ENCODE measurements at places on chromosomes 12 and 14.
A peak's percentile ranks its signal among the peaks of the same experiment; 100 is the strongest.

DNA sequence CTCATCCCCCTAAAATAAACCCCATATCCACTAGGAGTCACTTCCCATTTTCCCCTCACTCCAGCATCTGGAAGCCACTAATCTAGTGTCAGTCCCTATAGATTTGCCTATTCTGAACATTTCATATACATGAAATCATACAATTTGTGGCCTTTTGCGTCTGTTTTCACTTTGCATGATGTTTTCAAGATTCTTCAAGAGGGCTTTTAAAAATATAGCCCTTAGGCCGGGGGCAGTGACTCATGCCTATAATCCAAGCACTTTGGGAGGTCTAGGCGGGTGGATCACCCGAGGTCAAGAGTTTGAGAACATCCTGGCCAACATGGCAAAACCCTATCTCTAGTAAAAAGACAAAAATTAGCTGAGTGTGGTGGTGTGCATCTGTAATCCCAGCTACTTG, 104.7 kb downstream of the VEZT start:
- DNase-seq: no peak

DNA sequence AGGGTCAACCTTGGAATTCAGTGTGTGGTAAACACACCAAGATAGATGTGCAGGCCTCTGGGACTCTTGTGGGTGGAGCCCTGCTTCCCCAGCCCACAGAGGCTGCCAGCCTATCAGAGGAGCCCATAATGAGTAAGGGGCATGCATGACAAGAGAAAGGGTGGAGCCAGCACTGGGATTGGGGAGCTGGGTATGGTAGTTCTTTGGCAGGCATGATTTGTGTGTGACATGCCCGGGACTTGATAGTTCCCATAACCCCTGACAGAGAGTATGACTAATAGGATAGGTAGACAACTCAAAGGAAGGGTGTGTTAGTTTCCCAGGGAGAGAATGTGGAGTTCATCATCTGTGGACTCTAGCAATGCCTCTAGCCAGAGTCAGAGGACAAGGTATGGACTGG, 143.0 kb downstream of the EMP1 start:
- DNase-seq: no peak

GRCh38 chr12:76533331-76533730, 26.2 kb downstream of the OSBPL8 start:
- DNase-seq: no peak

- no peak for DNase-seq
These were observed 8.3 kb downstream of the MVK start for GRCh38 chr12:109581856-109582255.

DNA sequence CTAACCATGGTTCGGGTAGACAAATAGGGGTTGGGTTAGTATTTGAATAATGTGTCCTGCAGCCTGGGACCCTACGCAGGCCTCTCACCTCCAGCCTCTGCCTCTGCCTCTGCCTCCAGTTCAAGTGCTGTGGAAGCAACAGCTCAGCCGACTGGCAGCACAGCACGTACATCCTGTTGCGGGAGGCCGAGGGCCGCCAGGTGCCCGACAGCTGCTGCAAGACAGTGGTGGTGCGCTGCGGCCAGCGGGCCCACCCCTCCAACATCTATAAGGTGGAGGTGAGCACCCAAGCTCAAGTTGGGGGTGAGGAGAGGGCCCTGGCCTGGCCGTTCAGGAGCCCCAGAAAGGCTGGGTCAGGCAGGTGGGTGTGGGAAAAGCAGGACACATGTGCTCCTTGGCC, 55.9 kb downstream of the TSPAN11 start:
- no peak for DNase-seq

DNA sequence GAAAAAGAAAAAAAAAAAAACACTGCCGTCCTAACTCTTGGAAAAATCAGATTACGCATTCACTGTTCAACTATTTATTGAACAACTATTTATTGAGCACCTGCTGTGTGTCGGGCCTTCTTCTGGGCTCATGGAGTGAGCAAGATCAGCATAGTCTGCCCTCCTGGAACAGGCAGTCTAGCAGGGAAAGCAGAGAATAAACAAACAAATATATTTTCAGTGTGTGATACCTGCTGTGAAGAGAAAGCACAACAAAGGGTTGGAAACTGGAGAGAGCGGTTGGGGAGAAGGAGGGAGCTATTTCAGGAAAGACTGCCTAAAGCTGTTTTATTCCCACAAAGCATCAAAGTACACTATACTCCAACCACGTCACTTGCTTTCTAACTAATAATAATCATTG, 10.8 kb downstream of the PROX2 start:
- no peak for DNase-seq

- DNase-seq: no peak
These were observed 11.7 kb downstream of the PROX2 start for GRCh38 chr14:74864198-74864597.

GRCh38 chr12:114480337-114481199, 74.6 kb upstream of the TBX5 start:
- DNase-seq: no peak

DNA sequence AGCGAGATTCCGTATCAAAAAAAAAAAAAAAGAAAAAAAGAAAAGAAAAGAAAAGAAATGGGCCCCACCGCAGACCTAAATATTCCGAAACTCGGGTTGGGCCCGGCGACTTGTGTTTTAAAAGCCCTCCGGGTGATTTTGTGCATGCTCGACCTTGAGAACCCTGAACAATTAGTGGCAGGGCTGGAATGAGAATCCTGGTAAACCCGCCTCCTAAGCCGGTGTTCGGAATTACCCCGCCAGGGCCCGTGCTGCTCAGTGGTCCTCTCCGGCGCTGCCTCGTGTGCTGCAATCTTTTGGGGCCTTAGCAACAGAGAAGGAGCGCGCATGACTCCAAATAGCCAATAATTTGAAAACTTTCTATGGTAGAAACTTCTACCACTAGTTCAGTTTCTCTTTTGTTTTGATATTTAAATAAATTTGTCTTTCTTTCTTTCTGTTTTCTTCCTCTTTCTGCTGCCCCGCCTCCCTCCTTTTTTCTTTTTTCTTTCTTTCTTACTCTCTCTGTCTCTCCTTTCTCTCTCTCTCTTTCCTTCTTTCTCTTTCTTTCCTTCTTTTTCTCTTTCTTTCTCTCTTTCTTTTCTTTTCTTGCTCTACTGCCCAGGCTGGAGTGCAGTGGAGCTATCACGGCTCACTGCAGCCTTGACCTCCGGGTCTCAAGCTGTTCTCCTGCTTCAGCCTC, 1.5 kb upstream of the GALNT6 start:
- no peak for DNase-seq

GRCh38 chr12:127165567-127166392, 1101.2 kb upstream of the TMEM132C start:
- DNase-seq: peak; percentile 80

- no peak for DNase-seq
These were observed 69.1 kb downstream of the ASCL4 start for GRCh38 chr12:107843351-107844311.

- no peak for DNase-seq
These were observed 225.7 kb downstream of the TMTC2 start for GRCh38 chr12:82912406-82912805.

DNA sequence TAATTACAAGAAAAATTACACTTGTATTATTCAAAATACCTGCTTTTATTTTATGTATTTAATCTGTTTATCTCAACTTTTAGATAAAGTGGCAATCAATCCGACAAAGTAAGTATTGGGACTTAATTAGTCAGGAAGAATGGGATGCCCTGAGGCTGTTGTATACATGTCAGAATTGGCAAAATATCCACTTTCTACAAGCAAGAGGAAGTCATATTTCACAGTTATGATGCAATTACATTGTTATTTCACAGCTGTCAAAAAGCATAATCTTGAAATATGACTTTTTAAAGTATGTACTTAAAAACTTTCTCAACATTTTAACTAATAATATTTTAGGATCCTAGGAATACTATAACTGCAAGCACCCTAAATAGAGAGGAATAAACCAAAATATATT, 357.1 kb upstream of the MGAT4C start:
- no peak for DNase-seq

DNA sequence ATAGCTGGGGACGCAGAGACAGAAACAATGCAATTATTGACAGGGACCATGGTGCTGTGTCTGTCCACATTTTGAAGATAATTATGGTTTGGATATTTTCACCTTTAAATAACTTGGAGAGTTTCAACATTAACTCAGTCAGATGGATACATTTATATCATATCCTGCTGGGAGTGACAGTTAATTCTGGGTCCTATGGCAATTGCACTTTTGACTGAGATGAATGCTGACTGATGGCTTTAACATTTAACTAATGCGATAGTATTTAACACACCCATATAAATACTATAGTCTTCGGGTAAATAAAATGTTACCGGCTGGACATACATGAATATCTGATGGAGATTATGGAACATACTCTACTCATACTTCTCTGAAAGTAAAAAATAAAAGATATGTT, 118.3 kb downstream of the LRRK2 start:
- DNase-seq: no peak

GRCh38 chr12:57216014-57216911, at the start of gene NXPH4:
Gene NXPH4, plus strand, starts transcription at chr12:57216794. Its CDS starts 176 bp downstream, at chr12:57216970.
- peak; percentile 70 for DNase-seq

- no peak for DNase-seq
These were observed 10.2 kb upstream of the SLC17A8 start for GRCh38 chr12:100346660-100347059.

- DNase-seq: no peak
These were observed 930.6 kb upstream of the TMEM132C start for GRCh38 chr12:127336416-127336815.

DNA sequence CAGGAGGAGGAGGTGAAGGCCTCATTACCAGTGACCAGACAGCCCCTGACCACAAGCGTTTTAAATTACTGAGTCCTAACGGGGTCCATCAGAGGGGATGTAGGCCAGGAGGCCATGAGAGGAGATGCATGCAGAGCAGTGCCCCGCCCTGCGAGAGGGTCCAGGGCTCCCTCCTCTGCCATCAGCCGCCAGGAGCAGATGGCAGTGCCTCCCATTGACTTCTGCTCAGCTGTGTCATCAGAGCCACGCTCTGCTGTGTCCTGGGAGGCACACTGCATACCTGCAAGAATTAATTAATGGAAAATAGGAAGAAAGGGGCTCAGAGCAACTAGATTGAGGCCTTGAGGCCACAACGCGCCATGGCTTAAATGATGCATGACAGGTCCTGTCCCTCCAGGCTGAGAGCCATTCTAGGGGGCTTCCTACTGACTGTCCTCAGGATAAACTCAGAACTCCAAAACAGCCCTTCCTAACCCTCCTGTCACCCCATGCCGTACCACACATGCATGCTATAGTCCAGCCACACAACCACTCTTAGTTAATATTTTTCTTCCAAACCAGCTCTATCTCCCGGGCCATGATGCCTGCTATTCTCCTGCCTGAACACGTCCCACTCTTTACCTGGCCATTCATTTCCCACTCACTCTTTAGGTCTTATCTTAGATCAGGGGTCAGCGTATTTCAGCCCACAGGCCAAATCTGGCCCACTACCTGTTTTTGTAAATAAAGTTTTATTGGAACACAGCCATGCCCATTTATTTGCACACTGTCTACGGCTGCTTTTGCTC, 235.8 kb downstream of the KSR2 start:
- DNase-seq: no peak

GRCh38 chr12:39074063-39074462, 168.7 kb upstream of the CPNE8 start:
- no peak for DNase-seq

- peak; percentile 88 for DNase-seq
These were observed 93.3 kb downstream of the NINJ2 start for GRCh38 chr12:569803-570434.

DNA sequence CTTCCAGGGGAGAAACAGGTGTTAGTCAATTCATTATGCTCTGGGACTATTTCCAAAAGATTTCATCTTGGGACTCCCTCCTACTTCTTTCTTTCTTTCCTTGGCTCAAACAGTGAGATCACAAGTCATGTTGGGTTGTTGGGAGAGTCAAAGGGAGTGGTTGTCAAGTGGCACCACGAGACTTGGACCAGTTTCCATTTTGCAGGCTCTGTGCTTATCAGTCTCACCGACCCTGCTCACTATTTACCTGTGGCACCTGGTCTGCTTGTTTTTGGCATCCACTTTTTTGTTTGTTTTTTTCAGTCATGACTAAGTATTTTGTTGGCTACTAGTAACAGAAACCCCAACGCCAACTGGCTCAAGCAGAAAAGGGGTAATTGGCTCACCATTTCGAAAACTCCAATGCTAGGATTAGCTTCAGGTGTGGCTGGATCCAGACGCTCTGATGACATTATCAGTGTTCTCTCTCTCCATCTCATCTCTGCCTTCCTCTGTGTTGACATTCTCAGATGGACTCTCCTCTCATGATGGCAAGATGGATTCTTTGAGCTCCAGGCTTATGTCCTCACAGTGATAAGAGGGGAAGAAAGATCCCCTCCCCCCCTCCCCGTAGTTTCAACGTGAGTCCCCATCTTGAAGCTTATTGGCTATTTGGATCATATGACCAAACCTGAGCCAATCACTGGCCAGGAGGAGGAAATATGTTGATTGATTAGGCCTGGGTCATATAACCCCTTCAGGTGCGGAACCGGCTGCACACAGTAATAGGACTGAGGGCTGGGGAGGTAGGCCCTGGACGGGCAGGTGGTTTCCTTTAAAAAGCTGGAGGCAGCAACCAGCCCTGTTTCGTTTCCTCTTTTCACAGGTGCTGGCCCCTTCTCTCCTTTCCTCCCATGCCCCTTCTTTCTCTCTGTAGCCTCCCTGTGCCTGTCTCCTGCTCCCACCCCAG, 84.2 kb downstream of the AACS start:
- no peak for DNase-seq

- DNase-seq: peak; percentile 67
These were observed 146.1 kb upstream of the NCOR2 start for GRCh38 chr12:124713436-124714082.

- no peak for DNase-seq
These were observed 113.9 kb upstream of the DYRK2 start for GRCh38 chr12:67534681-67535080.

DNA sequence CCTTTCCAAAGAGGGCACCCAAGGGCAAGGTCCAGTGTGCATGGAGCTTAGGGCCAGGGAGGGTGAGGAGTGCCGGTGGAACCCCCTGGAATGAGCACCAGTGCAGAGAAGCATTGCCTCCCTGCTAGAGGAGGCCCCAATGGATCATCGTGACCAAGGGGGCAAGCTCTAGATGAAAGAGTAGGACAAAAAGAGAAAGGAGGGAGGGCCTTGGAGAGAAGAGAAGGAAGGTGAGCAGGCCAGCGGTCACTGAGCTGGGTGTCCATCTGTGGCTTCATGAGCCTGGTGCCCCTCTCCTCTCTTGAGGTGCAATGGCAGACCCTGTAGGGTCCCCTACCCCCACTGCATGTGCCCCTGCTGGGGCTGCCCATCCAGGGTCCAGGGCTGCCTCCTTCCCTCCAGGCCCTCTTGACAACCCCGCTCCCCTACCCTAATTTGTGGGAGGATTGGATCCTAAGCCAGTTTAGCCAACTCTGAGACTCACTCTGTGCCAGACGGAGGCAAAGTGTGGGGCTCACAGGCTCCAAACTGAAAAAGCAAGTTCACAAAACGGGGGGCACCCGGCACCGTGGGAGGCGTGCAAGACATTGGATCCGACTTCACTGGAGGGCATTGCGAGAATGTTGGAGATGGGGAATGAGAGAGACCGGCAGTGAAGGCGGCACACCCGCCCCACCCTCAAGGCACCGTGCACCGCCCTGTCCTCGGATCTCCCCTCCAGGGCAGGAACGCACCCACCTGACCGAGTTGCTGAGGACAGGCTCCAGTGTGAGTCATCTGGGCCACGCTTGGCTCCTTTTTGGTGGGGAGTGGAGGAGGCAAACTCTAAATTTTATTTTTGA, 207.5 kb downstream of the KIF26A start:
- no peak for DNase-seq
